Nasal cavity respiratory epithelium epithelial cell of viscerocranial mucosa (primary cell): ENCODE measurements at places on chromosomes 5 and 9. TPM values are rescaled to one million over a fixed set of nuclear protein-coding genes. Genes with fewer than 3 reads are reported as not detected.

The PCDHA4 gene
- total RNA-seq = 0.34 and 2.3 TPM in 2 replicates

The KIF3A gene
- total RNA-seq = 10.6 and 14.4 TPM in 2 replicates

The PCDHGB4 gene
- total RNA-seq = 3.1 and 8.0 TPM in 2 replicates

The SPATA6L gene
- 2.7 and 3.3 TPM in 2 replicates for total RNA-seq

The SHOC1 gene
- under 0.01 and 0.07 TPM in 2 replicates for total RNA-seq

The LRRTM2 gene
- not detected in 2 replicates for total RNA-seq

The SOX30 gene
- under 0.01 TPM in 1 of 2 replicates, not detected in the other for total RNA-seq

The NXNL2 gene
- total RNA-seq = under 0.01 and 0.07 TPM in 2 replicates

The PCDHA1 gene
- under 0.01 TPM in 1 of 2 replicates, not detected in the other for total RNA-seq

The TRPM6 gene
- total RNA-seq = under 0.01 and 0.50 TPM in 2 replicates
